ENCODE measurements at places on chromosomes 5 and 9. TPM values are rescaled to one million over a fixed set of nuclear protein-coding genes. Genes with fewer than 3 reads are reported as not detected.

Gene ZDHHC11B
- total RNA-seq = 14.7 TPM

Gene PDCD1LG2
- total RNA-seq = 3.3 TPM

Gene PDZD2
- total RNA-seq = 59.4 TPM

Gene EMB
- total RNA-seq = 15.4 TPM

Gene FREM1
- 2.9 TPM for total RNA-seq

Gene RARS1
- total RNA-seq = 47.1 TPM

DNA sequence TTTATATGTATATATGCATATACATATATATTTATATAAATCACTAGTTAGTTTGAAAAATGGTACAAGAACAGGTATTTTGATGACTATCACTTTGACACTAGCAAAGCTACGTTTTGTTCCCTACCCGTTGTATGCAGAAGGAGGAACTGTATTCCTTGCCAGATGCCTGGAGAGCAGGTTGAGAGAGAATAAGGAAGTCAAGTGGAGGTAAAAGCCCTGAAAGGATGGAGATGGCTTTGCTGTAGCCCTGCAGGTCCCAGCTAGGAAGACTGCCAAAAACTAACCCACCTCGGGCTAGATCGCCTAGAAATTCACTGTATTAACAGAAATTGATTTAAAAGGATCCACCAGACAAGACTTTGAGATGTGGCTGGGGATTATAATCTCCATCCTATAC, 229.3 kb downstream of the RFX3 start:
- no peak for DNase-seq

- DNase-seq = no peak
These were observed 34.0 kb downstream of the ZNF618 start for GRCh38 chr9:113910036-113910639.

- no peak for DNase-seq
These were observed 87.9 kb downstream of the IQGAP2 start for GRCh38 chr5:76490960-76491359.

DNA sequence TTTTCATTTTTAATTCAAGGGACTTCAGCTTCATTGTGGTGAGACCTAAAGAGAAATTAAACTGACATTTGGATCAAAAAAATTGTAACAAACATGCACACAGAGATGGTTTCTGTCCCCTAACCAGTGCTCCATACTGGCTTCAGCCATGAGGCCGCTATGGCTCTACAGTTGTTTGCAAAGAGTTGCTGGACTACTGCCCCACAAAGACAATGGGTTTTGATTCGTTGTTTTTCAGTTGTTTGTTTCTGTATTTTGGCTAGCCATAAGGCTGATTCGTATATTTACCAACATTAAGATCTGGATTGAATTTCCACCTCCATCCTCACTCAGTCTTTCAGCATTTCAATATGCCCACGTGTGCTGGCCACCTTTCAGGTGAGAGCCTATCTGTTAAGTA, 163.7 kb upstream of the KIF2A start:
- DNase-seq = no peak

DNA sequence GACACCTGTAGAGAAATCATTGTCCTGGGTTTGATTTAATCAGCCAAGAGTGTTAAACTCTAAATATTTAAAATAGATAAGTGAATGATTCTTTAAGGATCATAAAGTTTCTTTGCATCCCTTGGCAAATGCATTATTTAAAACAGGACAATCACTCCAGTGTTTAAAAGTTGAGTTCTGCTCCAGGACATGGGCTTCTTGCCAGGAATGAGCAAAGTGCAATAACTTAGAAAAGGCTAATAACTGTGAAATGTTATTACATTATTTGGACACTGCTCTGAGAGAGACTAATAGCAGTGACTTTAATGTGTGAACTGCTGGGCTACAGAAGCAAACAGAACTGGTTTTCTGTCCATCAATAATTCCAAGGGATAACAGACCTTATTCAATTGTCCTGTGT, 283.3 kb downstream of the GABRB2 start:
- DNase-seq = no peak

DNA sequence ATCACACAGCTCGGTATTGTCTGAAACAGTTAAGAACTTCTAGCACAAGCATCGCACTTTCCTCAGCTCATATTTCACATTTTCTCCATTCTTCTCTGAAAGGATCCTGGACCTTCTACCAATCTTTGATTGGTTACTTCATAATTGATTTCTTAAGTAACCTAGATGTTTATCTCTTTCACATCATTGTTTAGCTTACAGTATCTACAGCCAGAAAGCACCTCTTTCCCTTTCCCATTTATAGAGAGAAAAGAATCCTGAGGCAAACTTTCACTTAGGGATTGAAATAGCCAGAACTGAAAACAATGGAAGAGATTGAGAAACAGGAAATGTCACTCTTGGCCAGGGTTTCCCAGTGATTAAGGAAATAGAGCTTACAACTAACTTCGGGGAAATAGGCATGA, 2.5 kb downstream of the IL33 start:
- no peak for DNase-seq

GRCh38 chr5:7321724-7322123, 74.2 kb upstream of the ADCY2 start:
- no peak for DNase-seq

GRCh38 chr5:137696481-137696880, 39.4 kb downstream of the KLHL3 start:
- DNase-seq = no peak

DNA sequence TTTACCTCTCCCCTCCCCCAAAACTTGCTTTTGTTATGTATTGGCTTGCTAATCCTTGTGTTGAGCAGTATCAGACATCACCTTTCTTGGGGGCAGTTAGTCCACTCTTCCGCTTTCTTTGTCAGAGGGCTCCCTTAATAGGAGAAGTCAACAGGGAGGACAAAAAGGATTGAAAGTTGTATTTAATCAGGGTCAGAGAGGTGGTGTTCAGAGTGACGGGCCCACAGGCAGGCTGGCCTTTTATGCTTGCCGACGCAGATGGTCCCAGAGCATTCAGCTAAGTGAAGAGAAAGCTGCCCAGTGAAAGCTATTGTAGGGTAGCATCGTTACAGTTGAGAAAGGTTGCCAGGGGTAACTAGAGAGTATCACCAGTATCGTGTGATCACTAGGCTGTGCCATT, 131.1 kb downstream of the ZCCHC7 start:
- no peak for DNase-seq

DNA sequence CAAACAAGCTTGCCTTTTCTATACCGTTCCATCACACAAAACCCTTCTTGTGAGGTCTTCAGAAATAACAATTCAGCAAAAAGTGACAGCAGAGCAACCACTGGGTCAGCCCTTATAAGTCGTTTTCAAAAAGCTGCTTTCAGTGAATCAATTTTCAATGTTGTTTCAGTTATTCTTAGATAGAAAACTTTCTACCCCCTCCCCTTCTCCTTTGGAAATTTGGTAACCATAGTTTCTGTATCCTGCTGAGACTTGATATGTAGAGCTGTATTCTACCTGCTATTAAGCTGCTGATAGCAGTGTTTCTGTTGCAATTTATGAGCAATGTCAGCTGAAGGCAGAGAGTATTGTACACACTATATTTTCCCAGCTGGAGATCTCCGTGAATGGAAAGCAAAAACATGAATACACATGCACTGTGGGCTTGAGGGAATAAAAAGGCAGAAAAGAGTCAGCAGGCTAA, 75.7 kb downstream of the ZNF608 start:
- DNase-seq = no peak

- no peak for DNase-seq
These were observed 150.1 kb upstream of the STK32A start for GRCh38 chr5:147084702-147085101.

GRCh38 chr9:103713631-103714030, 380.5 kb upstream of the SMC2 start:
- DNase-seq = no peak

GRCh38 chr5:15290953-15291352, 209.0 kb upstream of the FBXL7 start:
- DNase-seq = no peak

GRCh38 chr9:92140074-92140753, 25.0 kb upstream of the SPTLC1 start:
- DNase-seq = peak; percentile 91

DNA sequence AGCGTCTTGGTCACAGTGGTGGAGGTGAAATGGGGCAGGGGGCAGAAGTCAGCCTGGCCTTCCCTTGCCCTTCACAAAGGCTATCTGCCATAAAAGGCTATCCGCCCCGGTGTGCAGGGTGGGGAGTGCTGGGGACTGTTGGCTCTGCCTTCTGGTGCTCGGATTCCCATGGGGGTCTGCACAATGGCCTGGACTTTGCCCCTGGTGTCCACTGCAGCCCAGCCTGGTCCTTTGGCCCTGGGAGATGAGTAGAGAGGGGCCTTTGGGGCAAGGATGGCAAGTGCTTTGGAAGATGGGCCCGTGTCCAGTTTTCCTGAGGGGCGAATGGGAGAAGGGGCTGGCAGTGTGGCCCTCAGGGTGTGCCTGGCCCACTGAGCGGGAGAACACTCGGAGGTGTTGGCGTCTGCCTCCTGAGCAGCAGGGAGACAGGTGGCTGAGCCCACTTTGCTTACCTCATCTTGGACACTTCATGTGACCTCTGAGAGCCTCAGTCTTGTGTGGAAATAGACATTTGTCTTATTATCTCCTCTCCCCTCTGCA, 69.9 kb downstream of the HSPA4 start:
- no peak for DNase-seq

- no peak for DNase-seq
These were observed 24.4 kb upstream of the RNF38 start for GRCh38 chr9:36424289-36425055.

DNA sequence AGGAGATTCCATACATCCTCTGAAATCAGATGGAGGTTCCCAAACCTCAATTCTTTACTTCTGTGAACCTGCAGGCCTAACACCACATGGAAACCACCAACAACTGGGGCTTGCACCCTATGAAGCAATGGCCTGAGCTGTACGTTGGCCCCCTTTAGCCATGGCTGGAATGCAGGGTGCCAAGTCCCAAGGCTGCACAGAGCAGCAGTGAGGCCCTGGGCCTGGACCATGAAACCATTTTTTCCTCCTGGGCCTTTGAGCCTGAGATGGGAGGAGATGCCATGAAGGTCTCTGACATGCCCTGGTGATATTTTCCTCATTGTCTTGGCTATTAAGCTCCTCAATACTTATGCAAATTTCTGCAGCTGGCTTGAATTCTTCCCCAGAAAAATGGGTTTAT, 983.8 kb downstream of the CDH9 start:
- DNase-seq = peak; percentile 9

- no peak for DNase-seq
These were observed 224.9 kb downstream of the SNX18 start for GRCh38 chr5:54742417-54742891.

DNA sequence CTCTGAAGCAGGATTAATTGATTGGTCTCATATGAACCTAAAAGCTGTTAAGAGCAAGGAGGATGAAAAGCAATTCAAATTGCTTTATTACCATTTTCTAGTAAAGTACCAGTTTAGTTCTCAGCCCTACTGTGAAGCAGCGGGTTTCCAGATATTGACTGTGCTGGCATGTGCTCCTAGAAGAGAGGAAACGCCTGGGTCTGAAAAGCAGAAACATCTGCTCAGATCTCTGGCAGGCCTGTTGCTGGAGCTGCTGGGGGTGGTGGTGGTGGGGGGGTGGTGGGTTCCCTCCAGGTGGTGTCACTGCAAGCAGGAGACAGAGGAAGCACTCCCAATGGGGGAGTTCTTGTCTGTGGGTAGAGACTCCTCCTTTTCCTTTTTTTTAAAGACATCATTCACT, 105.5 kb upstream of the ZNF462 start:
- DNase-seq = no peak

DNA sequence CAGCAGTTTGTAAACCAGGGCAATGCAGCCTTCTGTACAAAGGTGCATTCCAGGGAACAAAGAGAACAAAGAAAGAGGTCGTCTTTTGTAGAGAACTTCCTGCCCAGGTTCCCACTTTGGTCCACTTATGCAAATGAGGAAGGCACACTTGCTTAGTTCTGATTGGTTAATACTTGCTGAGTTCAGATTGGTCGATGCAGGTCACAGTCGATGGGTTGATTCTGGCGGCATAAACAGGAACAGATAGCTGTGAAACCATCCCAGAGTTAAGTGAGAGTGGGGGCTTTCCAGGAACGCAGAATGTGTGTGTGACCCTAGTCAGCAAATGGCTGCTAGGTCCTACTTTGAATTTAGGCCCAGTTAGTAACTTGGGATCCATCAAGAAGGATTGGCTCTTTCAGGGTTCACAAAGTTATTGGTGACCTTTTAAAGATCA, 1.8 kb upstream of the ADAMTS13 start:
- DNase-seq = no peak

GRCh38 chr5:146426853-146427618, 20.1 kb upstream of the TCERG1 start:
- DNase-seq = no peak

DNA sequence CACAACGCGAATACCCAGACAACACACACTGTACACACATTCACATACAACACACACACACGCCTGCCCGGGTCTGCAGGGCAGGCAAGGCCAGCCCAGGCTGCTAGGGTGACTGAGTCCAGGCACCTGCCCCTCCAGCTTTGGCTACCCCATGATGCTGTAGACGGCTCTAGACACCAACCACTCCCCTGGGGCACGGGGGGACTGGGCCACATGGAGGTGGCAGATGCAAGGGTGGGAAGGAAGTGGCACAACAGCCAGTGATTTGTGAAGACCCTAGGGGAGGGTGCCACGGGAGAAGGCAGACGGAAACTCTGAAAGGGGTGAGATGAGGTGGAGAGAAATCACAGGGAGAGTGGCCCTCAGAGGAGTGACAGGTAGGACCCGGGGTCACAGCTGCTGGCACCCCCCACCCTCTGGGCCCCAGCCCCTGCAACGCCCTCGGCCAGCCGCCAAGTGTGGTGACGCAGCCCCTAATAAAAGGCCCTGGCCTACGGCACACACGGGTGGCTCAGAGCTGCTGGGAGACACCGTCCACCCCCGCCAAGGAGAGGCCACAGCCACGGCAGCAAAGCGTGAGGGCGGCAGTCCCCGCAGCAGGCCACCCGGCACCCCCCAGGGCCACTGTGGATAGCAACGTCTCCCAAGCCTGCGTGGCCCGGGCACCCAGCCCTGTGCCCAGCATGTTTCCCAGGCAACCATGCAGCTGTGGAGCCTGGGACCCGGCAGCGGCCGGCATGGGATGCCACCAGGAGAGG, 6.6 kb upstream of the CCDC187 start:
- DNase-seq = peak; percentile 49

DNA sequence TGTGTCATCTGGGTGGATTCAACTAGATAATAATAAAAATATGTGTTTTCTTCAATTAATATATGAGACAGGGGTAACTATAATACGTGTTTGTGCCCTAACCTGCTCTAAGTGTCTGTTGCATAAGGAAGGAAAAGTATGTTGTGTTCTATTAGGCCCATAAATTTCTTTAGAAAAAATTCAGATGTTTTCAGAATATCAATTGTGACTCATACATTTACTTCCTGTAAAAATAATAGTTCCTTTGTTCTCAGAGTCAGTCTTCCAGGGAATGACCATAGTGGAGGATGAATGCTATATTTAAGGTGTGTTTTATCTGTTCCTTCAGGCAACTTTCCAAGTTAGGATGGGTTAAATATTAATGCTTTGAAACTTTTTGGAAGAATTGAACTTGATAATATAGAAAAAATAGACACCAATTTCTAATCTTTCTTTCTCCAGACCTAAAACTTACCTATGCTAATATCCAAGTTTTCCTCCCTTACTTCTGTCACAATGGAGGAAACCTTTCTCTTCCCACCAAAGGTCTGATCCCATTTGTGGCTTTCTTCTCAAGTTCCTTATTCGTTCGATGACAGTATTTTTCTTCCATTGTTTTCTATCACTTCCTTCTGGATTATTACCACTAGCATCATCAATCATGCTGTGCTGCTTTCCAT, 49.9 kb downstream of the ISL1 start:
- no peak for DNase-seq
